ENCODE measurements at places on chromosomes 2 and 18.

- DNase-seq = no peak
Observed at GRCh38 chr18:9619545-9619944, 5.2 kb upstream of the PPP4R1 start.

DNA sequence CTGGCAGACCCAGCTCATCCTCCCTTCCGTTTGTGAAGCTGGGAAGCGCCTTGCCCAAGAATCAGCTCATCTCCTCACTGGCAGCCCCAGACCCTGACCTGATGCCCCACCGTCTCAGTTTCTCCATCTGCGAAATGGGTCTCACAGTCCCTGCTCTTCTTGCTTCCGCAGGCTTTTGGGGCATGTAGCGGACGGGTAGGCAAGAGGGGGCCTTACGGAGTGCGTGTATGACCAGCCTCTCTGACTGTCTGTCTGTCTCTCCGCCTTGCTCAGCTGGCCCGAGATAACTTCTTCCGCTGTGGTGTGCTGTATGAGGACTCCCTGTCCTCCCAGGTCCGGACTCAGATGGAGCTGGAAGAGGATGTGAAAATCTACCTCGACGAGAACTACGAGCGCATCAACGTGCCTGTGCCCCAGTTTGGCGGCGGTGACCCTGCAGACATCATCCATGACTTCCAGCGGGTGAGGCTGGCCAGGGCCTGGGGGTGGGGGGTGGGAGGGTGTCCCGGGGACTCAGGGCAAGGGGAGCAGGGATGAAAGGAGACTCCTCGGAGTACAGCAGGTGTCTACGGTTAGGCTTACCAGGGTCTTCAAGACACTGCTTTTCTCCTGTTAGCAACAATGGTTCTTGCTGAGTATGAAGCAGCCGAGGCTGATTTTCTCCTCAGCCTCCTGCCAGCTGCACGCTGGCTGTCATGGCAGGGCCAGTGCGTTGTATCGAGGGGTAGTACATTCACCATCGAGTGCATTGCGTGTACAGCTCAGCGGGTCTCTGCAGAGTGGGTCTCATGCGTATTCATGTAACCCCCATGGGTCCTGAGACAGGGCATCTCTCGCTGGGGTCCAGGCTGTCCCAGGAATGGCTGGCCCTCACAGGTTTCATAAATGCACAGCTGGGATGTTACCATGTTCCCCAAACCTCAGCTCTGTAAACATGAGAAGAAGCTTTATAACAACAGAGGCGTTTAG lies 10.9 kb downstream of the ITM2C start:
- DNase-seq = no peak

DNA sequence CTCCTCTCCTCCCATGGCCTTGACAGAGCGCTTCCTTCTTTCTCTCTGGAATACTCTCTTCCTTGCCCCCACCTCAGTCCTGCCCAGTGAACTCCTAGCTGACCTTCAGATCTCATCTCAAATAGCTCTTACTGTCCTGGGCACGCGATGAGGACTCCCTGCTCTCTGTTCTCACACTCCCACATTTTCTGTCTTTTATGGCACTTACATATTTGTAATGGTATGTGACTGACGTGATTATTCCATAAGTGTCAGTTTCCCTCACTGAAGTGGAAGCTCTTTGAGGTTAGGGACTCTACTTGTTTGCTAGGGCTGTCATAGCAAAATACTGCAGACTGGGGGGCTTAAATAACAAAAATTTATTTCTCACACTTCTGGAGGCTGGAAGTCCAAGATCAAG lies 1.7 kb upstream of the DYSF start:
- no peak for DNase-seq

GRCh38 chr2:84649487-84650142 lies 133.3 kb downstream of the DNAH6 start:
- DNase-seq = peak; percentile 23

GRCh38 chr2:15712551-15713342 lies 121.1 kb downstream of the DDX1 start:
- DNase-seq = no peak

DNA sequence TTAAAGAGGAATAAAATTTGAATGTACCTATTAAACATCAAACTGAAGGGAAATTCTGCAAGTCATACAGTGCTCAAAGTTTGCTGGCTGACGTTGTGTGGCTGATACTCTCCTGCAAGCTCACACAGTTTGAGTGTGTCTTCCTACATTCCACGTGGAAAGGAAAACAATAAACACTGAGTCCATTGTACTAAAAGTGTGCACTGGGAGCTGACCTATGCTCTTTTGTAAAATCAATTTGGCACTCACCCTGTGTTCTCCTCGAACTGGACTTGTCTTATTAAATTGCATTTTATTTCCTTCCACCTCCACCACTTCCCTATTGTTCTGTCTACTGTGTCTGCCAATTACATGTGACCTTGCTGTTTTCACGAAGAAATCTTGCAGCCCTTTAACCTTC lies 458.0 kb downstream of the CPS1 start:
- DNase-seq = no peak

- no peak for DNase-seq
Observed at GRCh38 chr2:76711490-76711889, 810.7 kb downstream of the LRRTM4 start.

GRCh38 chr2:233807966-233808935 lies 30.1 kb downstream of the MROH2A start:
- no peak for DNase-seq

Measured in CD4-positive, alpha-beta T cell treated with Interleukin-10 for 1 hour (primary cell).